ENCODE measurements at places on chromosomes 4 and X.

- no peak for DNase-seq
Observed at GRCh38 chr4:118741301-118741855, 56.2 kb downstream of the METTL14 start.

DNA sequence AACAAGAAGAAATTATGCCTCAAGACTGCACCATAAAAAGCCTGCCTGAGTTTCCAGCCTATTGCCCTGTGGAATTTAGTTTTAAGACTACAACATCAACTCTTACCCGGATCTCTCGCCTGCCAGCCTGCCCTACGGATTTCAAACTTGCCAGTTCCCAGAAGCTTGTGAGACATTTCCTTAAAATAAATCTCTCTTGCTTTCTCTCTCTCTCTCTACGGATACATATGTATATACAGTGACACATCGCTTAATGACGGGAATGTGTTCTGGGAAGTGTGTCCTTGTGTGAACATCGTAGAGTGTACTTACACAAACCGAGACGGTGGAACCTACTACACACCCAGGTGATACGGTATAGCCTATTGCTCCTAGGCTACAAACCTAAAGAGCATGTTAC is 79.5 kb downstream of the CLNK start:
- no peak for DNase-seq

- no peak for DNase-seq
Observed at GRCh38 chr4:149765630-149766029, 50.0 kb downstream of the IQCM start.

DNA sequence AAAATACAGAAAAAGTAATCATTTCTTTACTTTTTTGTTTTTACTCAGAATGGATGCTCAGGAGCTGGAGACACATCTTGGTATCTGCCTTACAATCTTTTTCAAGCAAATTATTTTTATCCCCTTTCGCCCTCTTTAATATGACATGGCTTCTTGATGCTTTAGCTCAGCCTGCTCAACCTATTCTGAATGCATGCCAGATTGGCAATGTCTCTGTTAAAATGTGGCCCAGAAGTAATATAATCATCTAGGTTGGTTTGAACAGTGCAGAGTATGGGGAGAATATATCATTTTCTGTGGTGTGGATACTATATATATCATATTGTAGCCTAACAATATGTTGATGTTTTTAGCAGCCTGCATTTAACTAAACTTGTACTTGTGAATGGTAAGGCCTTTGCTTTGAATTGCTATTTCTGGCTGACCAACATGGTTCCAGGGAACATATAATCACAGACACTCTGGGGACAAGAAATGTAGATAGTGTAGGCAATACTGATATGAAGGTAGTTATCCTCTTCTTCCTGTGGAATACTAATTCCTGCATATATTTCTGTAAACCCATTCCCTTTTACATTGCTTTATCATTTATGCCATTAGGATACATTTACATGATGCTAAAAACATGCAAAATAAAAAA is 282.7 kb downstream of the PPP3CA start:
- no peak for DNase-seq

GRCh38 chrX:56789518-56790070 is 60.6 kb downstream of the NBDY start:
- no peak for DNase-seq

DNA sequence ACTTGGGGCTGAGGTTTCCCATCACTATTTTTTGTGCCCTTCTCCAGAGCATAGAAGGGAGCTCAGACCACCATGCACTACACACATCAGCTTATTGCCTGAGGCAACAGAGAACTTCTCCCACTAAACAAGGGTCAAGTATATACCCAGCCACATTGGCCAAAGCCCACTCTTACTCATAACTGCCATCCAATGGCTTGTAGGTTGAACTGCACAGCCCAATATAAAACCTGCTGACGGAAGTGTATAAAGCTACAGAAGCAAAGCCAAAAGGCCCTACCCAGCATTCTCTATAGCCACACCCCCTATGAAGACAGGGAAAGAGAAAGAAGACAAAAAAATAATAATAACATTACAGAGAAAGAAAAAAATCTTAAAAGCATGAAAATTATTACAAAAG is 139.7 kb downstream of the LRBA start:
- no peak for DNase-seq

GRCh38 chrX:103386332-103386731 is 10.0 kb downstream of the BEX3 start:
- no peak for DNase-seq

DNA sequence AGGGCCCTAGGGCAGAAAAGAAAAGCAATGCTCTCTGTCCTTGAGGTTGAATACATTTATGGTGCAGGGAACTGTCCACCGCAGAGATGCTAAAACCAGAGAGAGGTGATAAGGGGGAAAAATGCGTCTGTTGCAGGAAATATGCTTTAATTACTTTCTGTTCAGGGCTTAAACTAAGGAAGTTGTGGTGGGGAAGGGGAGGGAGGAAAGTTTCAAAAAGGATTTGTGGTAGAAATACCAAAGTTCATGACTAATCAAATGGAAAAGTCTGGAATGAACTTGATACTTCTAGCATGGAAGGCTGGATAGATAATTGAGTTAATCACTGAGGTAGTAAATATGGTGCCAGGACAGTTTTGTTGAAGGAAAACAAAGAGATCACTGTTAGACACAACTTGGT is 99.0 kb downstream of the ASB9 start:
- DNase-seq = no peak

GRCh38 chr4:914531-914930 is 17.6 kb downstream of the GAK start:
- no peak for DNase-seq

DNA sequence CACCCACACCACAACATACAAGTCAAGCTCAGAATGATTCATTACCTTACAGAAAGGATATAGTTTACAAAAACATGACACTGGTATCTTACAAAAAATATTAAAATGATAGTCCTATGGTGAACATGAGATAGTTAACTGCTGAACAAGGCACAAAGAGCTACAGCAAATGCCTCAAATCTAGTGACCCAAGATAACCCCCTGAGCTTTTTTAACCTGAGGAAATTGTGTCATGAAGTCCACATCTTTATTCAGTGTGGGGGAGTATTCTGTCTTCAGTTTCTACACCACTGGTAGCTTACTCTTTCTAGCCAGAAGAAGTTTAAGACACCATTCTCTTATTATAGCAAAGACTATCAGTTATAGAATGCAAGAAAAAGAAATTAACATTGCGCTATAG is 218.7 kb downstream of the MAPK10 start:
- DNase-seq = no peak

GRCh38 chr4:147492761-147493160 is 11.9 kb downstream of the EDNRA start:
- no peak for DNase-seq

GRCh38 chr4:158809611-158810486 is 41.0 kb downstream of the FNIP2 start:
- DNase-seq = no peak

- no peak for DNase-seq
Observed at GRCh38 chr4:173527103-173527891, 2.7 kb downstream of the HAND2 start.

- no peak for DNase-seq
Observed at GRCh38 chr4:1374706-1375045, 27.7 kb downstream of the UVSSA start.

GRCh38 chrX:47918274-47918673 is 81.6 kb downstream of the ZNF81 start:
- DNase-seq = no peak

DNA sequence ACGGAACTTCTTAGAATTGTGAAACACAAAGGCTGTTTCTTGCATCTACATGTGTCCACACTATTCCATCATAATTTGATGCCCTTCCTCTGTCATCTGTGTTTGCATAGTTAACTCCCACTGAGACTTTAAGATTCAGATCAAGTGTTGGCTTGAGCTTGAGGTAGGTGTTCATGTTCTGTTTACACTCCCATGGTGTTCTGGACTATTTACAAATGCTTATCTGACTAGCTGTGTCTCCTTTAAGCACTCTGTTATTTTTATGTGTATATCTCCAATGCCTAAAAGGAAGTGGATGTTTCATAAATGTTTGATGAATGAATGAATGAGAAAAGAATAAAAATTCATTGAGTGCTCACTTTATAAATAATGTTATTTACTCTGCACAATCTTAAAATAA is 622.7 kb downstream of the RAB28 start:
- no peak for DNase-seq

DNA sequence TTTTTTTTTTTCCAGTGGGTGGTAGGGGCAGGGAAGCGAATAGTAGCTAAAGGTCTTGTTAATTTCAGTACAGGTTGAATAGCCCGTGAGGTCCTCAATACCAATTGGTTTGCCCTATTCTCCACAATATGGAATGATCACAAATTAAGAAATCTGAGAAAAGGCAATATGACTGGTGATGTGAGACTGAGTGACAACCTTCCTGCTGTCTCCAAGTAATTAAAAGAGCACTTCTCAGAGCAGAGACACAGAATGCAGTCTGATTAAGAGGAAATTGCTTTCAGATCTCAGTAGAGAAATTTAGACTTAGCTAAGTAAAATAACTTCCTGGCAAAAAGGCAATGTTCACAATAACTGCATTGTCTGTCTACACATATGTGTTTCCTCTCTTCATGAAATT is 23.0 kb downstream of the GPR174 start:
- DNase-seq = no peak

DNA sequence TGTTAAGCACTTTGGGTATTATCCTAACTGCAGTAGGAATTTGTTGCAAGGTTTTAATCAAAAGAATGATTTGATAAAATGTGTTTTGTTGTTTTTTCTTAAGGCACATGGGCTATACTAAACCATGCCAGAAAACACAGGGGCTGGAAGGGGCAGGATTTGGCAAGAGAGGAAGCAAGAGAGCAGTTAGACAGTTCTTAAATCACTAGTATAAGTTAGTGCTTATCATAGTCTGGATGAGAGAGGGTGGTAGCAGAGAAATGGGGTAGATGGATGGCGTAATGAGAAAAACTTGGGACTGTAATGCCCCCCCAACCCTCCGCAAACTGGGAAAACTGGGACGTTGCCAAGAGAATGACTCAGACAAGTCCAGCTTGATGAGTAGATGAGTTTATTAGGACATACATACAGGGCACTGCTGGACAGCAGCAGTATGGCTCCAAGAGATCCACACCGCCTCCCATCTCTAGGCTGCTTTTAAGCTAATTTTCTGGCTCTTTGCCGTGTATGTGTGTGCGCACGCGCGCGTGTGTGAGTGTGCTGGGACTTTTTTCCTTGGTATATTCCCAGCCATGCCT is 151.5 kb downstream of the PDLIM5 start:
- no peak for DNase-seq

GRCh38 chr4:122003335-122003734 is 51.5 kb upstream of the TRPC3 start:
- DNase-seq = peak; percentile 1

All from stimulated activated CD8-positive, alpha-beta memory T cell treated with anti-CD3 and anti-CD28 coated beads, Interleukin-15, amount 100 ng/mL, for 4 hours (primary cell).